HS-27A (cell line): ENCODE measurements at places on chromosomes 12 and 14.
A peak's percentile ranks its signal among the peaks of the same experiment; 100 is the strongest.

DNA sequence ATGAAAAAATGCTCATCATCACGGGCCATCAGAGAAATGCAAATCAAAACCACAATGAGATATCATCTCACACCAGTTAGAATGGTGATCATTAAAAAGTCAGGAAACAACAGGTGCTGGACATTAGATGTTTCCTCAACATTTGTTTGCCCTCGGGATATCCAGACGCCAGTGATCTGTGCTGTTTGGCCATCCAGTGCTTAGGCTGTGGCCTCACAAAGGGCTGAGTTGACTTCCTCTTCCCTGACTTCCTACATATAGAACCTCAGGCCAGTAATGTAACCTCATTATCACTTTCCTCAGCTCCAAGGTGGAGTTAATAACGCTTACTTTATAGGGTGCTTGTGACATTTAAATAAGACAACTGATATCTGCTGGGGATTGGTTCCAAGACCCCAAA is 51.8 kb downstream of the SLC15A5 start:
- DNase-seq: no peak

- no peak for DNase-seq
Observed at GRCh38 chr12:69553628-69554248, 31.5 kb upstream of the CCT2 start.

- DNase-seq: peak; percentile 51
Observed at GRCh38 chr14:28381656-28382055, 384.9 kb upstream of the FOXG1 start.

DNA sequence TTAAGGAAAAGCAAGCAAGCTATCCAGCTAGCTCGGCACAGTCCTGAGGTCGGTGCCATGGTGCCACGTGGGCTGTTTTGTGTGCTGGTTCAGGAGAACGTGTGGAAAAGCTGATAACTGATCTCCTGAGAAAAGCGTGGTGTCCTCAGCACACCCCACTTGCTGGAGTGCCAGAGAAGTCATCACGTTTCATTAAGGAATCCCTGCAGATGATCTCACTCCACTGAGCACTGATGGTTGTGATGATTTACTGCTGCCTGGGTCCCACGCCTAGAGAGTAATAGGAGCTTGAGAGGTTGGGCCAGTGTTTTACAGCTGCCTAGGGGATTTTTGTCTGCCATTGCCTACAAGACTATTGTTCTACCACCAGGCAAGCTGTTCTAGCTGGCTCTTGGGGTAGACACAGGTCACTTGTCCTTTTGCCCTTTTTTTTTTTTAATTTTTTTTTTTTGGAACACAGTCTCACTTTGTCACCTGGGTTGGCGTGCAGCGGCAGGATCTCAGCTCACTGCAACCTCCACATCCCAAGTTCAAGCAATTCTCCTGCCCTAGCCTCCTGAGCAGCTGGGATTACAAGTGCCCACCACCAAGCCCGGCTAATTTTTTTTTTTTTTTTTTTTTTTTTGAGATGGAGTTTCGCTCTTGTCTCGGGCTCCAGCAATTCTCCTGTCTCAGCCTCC is 42.3 kb upstream of the EVL start:
- DNase-seq: no peak

DNA sequence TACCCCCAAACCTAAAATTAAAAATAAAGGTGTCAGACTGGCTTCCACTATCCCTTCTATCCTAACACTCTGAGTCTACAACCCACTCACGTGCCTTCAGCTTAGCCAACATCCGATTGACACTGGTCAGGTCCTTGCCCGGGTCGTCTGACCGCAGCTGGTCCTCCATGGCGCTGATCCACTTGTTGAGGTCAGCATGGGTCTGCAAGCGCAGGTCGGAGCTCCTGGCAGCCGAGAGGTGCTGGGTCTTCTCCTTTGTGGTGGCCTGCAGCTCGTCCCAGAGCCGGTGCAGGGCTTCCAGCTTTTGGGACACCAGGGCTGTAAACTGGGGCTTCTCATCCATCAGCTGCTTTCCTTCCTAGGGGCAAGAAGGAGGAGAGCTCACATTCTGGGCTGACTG is 78.0 kb downstream of the PLEKHG3 start:
- DNase-seq: no peak

GRCh38 chr12:9888665-9889273 is 7.5 kb downstream of the KLRF2 start:
- no peak for DNase-seq

GRCh38 chr14:87000081-87000480 is 992.9 kb downstream of the GALC start:
- no peak for DNase-seq

GRCh38 chr14:35114036-35114435 is 7.8 kb downstream of the PPP2R3C start:
- DNase-seq: no peak
